ENCODE measurements at places on chromosomes 1 and 21.

GRCh38 chr1:199383793-199384192 lies 643.7 kb upstream of the NR5A2 start:
- DNase-seq = no peak

GRCh38 chr1:151655371-151655770 lies 43.5 kb downstream of the SNX27 start:
- DNase-seq = no peak

DNA sequence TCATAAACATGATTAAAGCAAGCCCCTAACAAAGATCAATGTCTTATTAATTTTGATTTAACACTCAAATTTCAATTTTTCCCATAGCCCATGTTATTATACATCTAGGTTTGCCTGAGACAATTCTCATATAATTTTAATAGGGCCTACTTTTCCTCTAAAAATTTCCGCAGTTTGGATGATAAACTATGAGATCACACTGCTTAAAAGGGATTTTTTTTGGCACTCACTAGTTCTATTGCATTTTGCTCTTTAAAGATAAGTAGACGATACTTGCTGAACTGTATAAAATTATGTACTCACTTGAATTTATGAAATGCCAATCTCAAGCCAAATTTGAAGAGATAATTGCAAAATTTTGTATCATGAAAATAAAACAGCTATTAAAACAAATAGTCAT lies 480.4 kb upstream of the ZRANB2 start:
- DNase-seq = no peak

GRCh38 chr1:1275836-1276235 lies 2.2 kb upstream of the UBE2J2 start:
- DNase-seq = no peak

GRCh38 chr1:12012560-12013316 lies 6.6 kb upstream of the MIIP start:
- DNase-seq = no peak

- no peak for DNase-seq
Measured at GRCh38 chr1:240646571-240647240, 34.8 kb upstream of the GREM2 start.

GRCh38 chr1:53380296-53380695 lies 52.4 kb upstream of the LRP8 start:
- DNase-seq = no peak

DNA sequence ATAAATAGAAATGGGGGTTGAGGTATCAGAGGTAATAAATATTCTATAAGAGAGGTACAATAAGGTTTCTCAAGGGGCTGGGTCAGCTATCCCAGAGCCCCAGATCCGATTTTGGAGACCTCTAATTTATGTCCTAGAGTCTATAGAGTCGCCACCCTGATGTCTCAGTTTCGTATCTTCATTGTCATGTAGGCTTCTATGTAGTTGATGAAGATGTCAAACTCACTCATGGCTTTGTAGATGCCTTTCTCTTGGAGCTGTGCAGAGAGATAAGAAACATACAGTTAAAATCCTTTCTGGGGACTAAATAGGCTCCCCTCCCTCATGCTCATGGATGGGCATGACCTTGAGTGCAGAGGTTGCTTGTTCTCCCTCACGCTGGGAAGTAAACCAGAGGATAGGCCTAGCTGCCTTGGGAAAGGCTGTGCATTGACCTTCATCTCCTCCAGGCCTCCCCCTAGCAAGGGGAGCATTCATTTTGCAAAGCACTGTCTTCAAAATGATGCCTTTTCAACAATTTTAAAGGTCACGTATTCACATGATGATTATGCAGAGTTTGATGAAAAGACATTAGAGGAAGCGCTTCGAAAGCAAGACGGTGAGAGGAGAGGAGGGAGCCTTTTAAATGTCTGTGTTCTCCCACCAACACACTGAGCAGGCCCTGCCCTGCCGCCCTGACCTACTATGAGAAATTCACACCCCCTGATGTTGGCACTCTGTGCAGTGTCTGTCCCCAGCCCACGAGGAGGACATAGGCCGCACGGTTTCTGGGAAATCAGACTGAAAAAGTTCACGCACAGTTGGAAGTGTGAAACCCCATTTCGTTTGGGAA lies 1.9 kb upstream of the IL19 start:
- no peak for DNase-seq

GRCh38 chr1:212309967-212310366 lies 24.8 kb downstream of the PPP2R5A start:
- DNase-seq = no peak

GRCh38 chr1:161182214-161182613 lies 4.9 kb upstream of the B4GALT3 start:
- DNase-seq = no peak

GRCh38 chr1:17485281-17485680 lies 45.8 kb upstream of the RCC2 start:
- no peak for DNase-seq

DNA sequence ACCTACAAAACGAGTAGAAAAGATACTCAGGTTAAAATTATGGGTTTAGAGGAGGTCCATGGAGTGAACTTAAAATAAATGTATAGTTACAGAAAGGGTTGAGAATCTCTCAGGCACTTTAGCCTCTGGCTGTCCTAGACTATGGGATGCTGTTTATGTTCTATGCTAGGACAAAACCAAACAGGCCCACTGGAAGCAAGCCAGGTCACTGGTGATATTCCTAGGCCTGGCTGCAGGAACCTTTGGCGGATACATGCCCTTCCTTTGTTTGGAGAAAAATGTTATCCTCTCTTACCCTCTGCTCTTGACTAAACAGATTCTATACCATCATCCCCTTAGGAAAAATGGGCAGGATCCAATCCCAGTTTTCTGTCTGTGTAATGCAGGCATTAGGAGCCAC lies 90.7 kb upstream of the DUSP10 start:
- no peak for DNase-seq

DNA sequence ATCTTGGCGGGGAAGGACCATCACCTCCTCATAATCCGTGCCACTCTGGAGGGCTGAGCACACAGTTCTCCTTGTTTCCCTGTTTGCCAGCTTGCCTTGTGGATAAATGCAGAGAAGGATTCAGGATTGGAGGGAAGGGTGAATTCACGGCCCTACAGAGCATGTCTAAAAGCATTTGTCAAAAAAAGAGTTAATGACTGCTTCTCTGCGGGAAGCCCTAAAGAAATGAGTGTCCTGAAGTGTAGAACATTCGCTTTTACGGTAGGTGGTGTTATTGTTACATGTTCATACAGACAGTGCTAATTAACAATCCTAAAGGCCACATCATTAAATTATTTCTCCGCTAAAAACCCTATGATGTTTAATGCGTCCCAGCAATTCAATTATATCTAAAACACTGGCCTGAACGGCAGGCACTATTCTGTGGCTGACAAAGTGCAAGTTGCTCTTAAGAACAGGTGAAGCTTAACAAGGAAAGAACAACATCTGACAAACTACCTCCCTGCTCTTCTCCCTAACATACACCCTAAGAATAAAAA lies 112.3 kb upstream of the NFIA start:
- no peak for DNase-seq

GRCh38 chr1:233668725-233669294 lies 54.9 kb downstream of the KCNK1 start:
- DNase-seq = no peak

DNA sequence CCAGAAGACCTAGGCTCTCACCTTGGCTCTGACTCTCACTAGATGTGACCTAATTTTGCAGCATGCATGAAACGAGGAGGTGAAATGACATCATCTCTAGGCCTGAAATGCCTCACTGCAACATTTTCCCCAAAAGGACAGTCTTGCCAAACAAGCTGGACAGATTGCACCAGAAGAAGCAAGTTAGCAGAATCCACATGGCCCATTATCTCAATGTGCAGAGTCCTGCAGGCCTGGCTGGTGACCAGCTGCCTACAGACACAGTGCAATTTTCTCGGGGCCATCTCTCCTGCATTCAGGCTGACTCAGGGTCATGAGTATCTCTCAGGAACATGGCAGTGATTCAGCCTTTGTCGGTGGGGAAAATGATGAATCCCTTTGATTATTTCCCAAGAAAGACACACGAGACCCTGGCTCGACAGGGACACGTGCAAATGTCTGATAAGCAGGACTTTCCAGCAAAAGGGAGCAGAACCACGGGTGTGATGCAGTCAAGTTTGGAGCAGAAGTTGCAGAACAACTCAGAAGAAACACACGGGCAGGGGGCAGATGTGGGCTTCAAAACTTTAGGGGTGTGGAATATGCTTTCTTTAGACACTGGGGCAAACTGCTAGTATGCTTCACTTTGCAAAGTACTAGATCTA lies 38.7 kb downstream of the TRIM67 start:
- DNase-seq = no peak

DNA sequence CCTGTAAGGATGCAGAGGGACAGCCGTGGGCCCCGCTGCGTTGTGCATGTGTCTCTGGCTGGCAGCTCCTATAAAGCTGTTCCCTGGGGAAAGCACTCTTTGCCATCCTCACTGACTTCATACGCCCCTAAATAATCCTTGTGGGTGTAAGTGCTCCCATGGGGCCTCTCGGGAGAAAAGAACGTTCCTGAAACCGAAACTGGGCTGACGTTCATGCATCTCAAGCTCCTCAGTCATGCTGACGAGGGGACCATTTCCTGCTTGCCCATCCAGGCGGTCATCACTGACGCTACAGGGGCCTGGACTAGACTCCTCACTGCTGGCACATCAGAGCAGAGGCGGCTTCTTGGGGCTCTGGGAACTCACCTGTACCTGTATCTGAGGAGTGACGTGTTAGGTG lies 73.1 kb upstream of the USP24 start:
- DNase-seq = peak; percentile 48

DNA sequence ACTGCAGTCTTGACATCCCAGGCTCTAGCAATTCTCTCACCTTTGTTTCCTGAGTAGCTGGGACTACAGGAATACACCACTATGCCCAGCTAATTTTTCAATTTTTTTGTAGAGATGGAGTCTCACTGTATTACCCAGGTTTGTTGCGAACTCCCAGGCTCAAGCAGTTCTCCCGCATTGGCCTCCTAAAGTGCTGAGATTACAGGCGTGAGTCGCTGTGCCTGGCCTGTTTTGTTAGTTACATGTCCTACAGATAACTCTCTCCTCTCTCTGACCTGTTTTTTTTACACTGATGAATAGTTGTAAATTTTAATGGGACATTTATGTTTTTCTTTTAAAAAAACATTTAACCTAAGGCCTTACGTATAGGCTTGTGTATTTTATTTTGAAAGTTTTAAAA lies 19.8 kb downstream of the PTBP2 start:
- no peak for DNase-seq

GRCh38 chr1:150836129-150836773 lies 28.2 kb upstream of the CTSK start:
- peak; percentile 33 for DNase-seq

- DNase-seq = no peak
Measured at GRCh38 chr21:35351434-35351833, 302.3 kb upstream of the RUNX1 start.

GRCh38 chr1:153365696-153366095 lies 8.0 kb downstream of the S100A9 start:
- DNase-seq = no peak

GRCh38 chr1:200880212-200880611 lies 7.4 kb downstream of the GPR25 start:
- DNase-seq = no peak

DNA sequence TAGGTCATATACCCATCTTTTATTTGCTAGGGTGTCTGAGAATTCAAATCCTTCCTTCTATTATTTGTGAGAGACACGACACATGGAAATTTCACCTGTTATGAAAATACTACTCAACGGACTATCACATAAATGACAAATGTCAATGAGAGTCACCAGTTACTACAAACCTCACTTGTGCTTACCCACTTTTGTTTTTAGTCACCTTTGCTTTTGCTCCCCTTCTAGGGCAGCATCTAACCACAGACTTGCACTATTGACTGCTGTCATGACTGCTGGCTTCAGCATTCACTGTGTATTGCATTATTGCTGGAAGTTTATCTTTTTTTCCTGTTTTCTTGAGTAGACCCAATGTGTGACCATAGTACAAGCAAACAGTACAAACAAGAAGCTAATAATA lies 1048.0 kb downstream of the PLA2G4A start:
- no peak for DNase-seq

- no peak for DNase-seq
Measured at GRCh38 chr1:233421293-233421692, 93.8 kb downstream of the MAP3K21 start.

GRCh38 chr1:204081791-204082513 lies 9.0 kb downstream of the SOX13 start:
- no peak for DNase-seq

- no peak for DNase-seq
Measured at GRCh38 chr1:41674522-41674921, 190.0 kb upstream of the EDN2 start.

- no peak for DNase-seq
Measured at GRCh38 chr1:180282401-180283044, 52.5 kb downstream of the LHX4 start.

DNA sequence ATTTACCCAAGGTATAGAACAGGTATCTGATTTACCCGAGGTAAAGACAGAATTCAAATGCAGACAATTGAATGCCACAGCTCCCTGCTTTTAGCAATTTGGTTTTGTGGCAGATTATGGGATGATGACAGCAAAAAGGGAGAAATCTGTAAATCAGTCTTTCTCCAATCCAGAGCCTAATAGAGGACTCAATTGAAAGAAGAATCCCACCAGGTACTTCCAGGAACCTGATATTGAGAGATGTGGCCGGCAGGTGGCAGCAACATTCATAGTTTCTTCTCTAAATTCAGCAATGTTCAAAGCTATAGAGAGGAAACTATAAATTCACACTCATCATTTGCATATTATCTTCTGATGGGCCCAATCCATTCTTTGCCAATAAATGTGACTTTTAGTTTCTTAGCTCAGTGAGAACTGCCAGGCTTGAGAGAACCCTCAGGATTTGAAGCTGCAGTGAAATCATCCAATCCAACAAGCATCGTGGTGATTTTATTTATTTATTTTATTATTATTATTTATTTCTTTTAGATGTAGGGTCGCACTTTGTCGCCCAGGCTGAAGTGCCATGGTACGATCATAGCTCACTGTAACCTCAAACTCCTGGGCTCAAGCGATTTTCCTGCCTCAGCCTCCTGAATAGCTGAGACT lies 9.8 kb upstream of the PHACTR4 start:
- peak; percentile 43 for DNase-seq

- DNase-seq = no peak
Measured at GRCh38 chr21:35457097-35457804, 408.1 kb upstream of the RUNX1 start.

DNA sequence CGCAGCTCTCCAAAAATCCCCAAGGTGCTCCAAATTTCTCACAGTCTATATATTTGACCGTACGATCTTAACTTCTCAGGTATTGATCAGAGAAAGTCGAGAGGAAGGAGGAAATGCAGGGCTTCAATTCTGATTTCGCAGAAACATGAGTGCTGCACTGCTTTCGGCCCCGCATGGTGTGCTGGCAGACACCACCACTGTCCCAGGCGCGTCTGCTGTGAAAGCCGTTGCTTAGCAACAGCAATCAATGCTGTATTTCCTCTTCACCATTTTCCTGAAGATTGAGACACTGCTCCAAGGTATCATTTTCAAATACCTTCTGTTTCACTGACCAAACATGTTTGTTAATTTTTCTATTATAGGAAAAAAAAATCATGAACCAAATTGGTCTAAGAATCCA lies 296.3 kb downstream of the SMYD3 start:
- no peak for DNase-seq

GRCh38 chr1:50995651-50996050 lies 25.6 kb downstream of the CDKN2C start:
- no peak for DNase-seq

- no peak for DNase-seq
Measured at GRCh38 chr1:236303675-236304074, 21.9 kb upstream of the ERO1B start.
